Esophagus squamous epithelium (tissue), 5 donors: ENCODE measurements at places on chromosomes 5 and 9.

DNA sequence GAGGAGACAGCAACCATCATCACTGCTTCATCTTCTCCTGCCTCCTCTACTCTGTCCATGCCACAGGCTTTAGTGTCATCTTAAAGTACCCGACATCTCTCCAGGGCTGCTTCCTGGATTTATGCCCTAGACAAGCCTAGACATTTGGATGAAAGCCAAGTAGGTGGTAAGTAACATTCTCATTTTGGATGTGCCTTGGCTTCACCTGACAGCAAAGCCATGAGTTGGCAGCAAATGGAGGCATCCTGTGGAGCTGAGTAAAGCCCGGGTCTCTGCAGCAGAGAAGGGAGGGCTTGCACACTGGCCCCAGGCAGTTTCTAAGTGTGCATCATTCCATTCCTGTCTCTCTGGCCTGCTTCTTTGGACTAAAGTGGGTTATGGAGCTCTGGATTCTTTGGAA is 299.1 kb downstream of the DMAC1 start:
- no peak for DNase-seq

DNA sequence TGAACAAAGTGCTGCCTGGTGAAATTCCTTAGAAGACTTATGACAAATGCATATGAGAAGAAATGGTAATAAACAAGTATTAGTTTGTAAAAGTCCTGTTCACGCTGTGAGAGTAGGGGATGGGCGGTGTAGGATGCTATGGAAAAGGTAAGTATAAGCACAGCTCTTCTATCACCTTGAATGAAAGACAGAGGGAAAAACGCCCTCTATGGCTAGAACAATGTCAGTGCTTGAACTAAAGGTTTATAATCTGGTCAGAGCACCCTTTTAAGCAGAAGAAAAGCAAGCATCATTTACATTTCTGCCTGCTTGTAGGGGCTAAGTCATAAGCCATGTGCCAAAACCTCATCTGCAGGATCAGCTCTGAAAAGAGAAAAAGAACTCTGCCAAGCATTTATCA is 115.2 kb downstream of the LHFPL2 start:
- no peak for DNase-seq

DNA sequence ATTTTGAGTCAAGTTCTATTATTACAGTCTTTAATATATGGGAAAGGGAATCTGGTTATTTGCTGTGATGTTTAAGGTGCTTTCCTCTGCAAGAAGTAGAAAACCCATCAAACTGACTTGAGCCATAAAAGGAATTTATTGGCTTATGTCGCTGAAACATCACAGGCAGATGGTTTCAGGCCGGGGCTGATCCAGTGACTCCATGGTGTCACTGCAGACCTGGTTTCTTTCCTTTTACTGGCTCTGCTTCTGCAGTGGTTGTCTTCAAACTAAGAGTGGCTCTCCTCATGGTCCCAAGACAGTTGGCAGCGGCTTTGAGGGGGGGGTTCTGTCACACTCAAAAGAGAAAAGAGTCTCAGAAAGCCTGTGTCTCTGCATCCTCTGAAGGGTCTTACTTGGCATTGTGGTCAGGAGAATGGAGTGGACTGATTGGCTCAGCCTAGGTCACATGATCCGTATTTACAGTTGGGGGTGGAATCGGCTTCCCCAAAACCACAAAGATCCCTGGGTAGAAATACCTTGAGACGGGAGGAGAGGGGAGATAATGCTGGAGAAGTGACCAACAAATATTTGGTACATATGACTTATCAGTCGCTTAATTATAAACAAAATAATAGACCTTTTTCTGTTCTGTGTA is 106.3 kb downstream of the DAPK1 start:
- no peak for DNase-seq

DNA sequence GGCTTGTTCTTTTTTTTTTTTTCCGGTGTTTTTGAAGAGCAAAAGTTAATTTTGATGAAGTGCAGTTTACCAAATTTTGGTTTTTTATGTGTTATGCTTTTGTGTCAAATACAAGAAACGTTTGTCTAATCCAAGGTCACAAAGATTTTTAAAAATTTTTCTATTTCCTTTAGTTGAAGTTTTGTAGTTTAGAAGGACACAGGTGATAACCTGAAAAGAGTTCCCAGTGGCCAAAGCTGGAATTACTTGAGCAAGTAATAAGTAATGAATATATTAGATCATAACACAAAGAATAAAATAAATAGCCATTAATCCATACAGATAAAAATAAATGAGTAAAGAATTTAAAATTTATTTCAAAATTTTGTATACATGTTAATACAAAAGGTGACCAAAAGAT is 71.5 kb downstream of the FCHO2 start:
- no peak for DNase-seq

GRCh38 chr9:71363286-71363961 is 242.0 kb upstream of the TRPM3 start:
- DNase-seq: no peak

- no peak for DNase-seq
These were observed 898 bp downstream of the CAMSAP1 start for GRCh38 chr9:135906291-135907005.

DNA sequence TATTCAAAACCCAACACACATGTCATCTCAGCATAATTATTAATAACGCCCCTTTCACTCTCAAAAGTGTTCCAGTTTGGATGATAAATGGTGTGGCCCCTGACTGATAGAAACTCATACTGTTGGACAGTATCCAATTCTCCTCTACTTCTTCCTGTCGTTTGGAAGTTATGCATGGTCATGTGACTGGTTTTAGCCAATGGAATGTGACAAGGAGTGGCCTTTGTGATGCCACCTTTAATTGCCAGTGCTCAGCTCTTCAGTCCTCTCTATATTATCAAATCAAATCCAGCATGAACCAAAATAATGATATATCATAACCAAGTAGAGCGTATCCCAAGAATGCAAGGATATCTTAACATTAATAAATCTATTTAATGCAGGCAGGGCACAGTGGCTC is 117.8 kb upstream of the SPIN1 start:
- no peak for DNase-seq

GRCh38 chr5:117455236-117456233 is 880.9 kb upstream of the SEMA6A start:
- DNase-seq: no peak

DNA sequence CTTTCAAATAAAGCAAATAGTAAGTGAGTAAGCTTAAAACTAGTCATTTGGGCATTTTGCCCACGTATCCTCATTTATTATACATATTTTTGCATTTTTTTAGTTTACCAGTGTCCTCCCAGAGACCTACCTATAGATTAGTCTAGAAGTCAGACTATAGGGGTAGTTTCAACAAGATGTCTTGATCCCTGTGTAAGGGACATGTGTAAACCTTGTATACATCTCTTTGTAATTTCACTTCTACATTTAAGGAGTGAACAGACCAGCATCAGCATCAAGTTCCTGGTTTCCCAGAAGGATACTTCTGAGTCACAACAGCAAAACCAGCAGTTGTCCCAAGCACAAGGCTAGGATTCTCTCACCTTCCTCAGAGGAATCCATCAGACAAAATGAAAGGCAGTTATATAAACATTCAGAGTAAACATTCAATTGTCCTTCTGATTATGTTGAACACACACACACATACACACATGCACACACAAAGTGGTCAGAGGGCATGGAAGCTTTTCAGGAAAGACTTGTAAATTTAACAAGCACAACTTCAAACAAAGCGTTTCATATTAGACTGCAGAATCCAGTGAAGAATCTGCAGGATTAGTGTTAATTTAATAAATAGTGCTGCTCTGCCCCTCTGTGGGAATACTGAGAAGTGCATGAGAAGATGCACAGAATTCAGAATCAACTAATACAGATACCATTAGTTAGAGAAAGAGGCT is 55.4 kb downstream of the HINT1 start:
- DNase-seq: no peak

- DNase-seq: no peak
These were observed 44.0 kb upstream of the NCS1 start for GRCh38 chr9:130128251-130128650.

DNA sequence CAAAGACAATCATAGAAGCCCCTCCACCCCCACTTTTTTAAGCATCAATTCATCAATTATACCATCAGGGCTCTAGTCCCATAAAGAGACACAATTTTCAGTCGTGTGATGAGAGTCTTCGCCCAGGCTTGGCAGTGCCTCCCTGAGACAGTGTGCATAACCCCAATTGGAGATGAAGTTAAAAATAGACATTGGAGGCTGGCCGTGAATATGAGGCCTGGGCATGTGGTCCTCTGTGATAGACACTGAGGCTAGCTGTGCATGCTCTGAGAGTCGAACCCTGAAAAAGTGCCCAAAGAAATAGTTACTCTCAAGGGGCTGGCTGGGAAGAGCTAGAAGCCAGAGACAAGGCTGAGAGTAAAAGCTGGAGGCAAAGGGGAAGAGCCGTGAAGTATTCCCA is 248.6 kb upstream of the NR4A3 start:
- DNase-seq: no peak

GRCh38 chr5:93723005-93723404 is 18.4 kb downstream of the POU5F2 start:
- no peak for DNase-seq

DNA sequence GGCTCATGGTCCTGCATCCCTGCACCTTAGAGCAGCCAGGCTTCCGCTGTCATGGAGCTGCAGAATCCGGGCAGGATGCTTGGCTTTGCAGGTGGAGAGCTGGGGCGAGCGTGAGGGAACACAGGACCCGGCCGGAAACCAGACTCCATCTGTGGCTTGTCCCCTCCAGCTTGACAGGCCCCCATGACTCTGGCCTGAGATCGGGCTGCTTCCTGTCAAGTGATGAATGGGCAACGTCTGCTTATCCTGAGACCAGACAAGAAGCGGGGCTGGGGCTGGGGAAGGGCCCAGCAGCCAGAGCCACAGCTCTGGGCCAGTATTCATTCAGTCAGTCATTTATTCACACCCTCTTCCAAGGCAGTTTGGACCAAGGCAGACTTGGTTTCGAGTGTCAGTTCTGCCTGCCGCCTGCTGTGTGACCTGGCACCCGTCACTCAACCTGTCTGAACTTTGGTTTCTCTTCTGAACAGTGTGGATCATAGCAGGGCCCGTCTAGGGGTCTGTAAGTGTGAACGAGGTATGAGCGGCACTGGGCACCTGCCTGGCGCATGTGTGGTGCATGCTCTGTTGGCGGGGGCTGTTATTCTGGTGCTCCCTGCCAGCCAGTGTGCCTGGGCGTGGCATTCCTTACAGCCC is 37.5 kb downstream of the NEK6 start:
- DNase-seq: no peak

GRCh38 chr9:105154723-105155191 is 89.7 kb upstream of the SLC44A1 start:
- no peak for DNase-seq

- DNase-seq: no peak
These were observed 99.1 kb downstream of the CFAP90 start for GRCh38 chr5:7751874-7752273.
